ENCODE measurements at places on chromosomes 6 and 20. TPM values are rescaled to one million over a fixed set of nuclear protein-coding genes. Genes with fewer than 3 reads are reported as not detected.

- no peak for DNase-seq
Measured at GRCh38 chr6:170222498-170223471, 68.1 kb downstream of the DLL1 start.

HLA-DRB1 gene
- 14.2 TPM for total RNA-seq

DNA sequence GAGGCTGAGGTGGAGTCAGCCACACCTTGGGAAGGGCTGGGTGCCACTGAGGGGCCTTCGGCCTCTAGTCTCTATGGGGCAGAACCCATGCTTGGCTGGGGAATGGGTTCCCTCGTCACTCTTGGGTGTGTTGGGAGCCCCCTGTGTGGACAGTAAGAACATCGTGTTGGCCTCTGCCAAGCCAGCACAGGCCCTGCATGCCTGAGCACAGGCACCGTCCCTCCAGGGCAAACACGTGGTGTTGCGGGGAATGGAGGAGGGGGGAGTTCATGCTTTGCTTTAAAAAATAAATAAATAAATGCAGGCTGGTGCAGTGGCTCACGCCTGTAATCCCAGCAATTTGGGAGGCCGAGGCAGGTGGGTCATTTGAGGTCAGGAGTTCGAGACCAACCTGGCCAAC, 63.0 kb downstream of the EZR start:
- DNase-seq = no peak

PABPC1L gene
- 50.0 TPM for total RNA-seq

GRCh38 chr6:132544826-132545225, 6.7 kb downstream of the TAAR9 start:
- DNase-seq = no peak

DNA sequence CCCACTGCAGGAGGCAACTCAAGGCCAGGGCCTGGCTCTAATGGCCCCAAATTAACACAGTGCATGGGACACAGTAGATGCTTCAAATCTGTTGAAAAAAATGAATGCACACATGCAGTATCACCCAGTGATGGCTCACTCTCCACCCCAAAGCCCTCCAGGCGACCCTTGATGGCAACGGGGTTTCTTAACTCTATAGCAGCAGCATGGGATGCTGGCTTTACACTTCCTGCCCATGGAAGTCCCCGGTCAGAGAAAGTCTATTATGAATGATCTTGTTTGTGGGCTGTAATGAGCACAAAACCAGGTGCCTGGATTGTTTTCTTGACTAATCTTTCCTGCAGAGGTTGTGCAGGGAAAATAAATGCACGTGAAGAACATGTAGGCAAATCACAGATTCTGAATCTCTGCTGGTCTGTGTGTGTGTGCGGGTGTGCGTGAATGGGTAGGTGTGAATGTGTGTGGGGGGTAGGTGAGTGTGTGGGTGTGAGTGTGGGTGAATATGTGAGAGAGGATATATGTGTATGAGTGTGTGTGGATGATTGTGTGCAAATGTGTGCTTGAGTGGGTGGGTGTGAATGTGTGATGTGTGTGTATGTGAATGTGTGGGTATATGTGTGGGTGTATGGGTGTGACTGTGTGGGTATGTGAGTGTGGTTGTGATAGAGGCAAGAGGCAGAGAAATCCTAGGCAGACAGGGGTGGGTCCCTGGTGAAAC, 60.1 kb upstream of the MLN start:
- DNase-seq = no peak

DNA sequence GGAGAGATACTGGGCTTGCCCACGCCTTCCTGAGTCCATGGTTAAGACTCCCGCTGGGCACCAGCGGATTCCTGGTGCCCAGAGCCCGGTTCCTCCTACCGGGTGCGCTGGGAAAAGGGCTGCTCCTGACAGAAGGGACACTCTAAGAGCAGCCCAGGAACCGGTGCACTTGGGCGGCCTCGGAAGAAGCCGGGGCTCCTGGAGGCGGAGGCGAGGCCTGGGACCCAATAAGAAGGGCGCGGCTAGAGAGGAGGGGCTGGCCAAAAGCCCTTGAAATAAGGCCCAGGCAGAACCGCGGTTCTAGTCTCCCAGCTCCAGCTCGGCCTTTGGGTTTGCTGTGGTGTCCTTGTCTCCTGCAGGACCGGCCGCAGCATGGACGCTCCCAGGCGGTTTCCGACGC, at the start of gene KHDC3L:
TSS of gene KHDC3L (plus strand) at position 301 of the 400 bp plus-strand sequence. CDS start at position 373, 72 bp downstream.
- no peak for DNase-seq

DNA sequence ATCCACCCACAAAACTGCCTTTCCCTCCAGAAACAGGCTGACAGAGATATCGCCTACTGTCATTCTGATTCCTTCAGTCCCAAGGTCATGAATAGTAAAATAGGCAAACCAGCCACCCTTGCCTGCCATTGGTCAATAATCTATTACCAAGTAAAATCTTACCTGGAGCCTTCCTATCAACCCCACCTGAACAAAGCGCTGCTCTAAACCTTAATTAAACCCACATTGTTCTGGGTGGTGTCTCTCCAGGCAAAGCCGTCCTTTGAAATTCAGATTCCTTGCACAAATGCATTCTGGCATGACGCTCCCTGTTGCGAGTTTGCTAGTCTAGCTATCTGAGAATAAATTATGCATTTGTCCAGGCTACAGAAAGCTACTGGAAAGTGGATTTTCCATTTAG, 291.6 kb upstream of the ECI2 start:
- no peak for DNase-seq

GRCh38 chr20:8153281-8153908, 21.3 kb downstream of the PLCB1 start:
- peak; percentile 47 for DNase-seq

PROCR gene
- total RNA-seq = 0.61 TPM

BMP6 gene
- not detected for total RNA-seq

TEAD3 gene
- not detected for total RNA-seq

MCM3 gene
- total RNA-seq = 54.2 TPM

- no peak for DNase-seq
Measured at GRCh38 chr6:28600245-28600644, 74.6 kb downstream of the GPX5 start.

DNA sequence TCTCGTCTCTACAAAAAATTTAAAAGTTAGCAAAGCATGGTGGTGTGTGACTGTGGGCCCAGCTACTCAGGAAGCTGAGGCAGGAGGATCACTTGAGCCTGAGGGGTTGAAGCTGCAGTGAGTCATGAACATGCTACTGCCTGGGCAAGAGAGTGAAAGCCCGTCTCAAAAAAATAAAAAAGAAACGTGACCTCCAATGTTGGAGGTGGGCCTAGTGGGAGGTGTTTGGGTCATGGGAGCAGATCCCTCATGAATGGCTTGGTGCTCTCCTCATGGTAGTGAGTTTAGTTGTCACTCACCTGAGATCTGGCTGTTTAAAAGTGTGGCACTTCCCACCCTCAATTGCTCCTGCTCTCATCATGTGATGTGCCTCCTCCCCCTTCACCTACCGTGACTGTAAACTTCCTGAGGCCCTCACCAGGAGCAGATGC, 24.3 kb downstream of the RBL1 start:
- DNase-seq = peak; percentile 35

CCND3 gene
- total RNA-seq = 223 TPM

- DNase-seq = no peak
Measured at GRCh38 chr20:41783423-41784208, 165.4 kb upstream of the CHD6 start.

FAM110A gene
- 19.8 TPM for total RNA-seq

GRCh38 chr6:72535124-72535523, 86.7 kb upstream of the KCNQ5 start:
- DNase-seq = no peak

GRCh38 chr6:24991810-24992467, 56.2 kb upstream of the RIPOR2 start:
- peak; percentile 80 for DNase-seq

GRCh38 chr20:9260027-9260426, 191.1 kb downstream of the PLCB4 start:
- no peak for DNase-seq

GRCh38 chr20:15739035-15739434, 834.2 kb downstream of the KIF16B start:
- DNase-seq = no peak

GRCh38 chr6:6912817-6913744, 194.7 kb upstream of the RREB1 start:
- no peak for DNase-seq

DNA sequence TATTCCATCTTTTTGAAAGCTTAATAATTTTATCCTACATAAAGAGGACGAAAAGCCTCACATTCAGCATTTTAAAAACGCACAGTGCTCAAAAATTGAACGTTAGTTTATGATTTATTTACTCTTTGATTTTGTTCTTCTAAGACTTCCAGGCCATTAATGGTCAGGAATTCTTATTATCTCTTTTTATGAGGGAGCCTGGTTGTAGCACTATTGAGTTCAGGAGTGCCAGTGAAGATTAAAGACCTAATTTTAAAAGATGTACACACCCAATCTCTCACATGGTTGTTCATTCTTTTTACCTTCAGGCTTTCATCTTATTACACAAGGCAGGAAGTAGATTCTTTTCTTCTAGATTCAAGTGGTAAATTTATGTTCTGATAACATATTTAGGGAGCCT, 68.6 kb downstream of the HDDC2 start:
- no peak for DNase-seq

TCP11 gene
- not detected for total RNA-seq

TFAP2A gene
- total RNA-seq = not detected

- no peak for DNase-seq
Measured at GRCh38 chr6:63440594-63440993, 120.8 kb upstream of the LGSN start.

SLC26A8 gene
- total RNA-seq = 0.09 TPM

GRCh38 chr6:14423330-14423729, 305.8 kb downstream of the CD83 start:
- no peak for DNase-seq

- no peak for DNase-seq
Measured at GRCh38 chr20:6575912-6576401, 191.5 kb upstream of the BMP2 start.

GRCh38 chr6:128743974-128744765, 138.8 kb upstream of the LAMA2 start:
- DNase-seq = no peak

- DNase-seq = no peak
Measured at GRCh38 chr20:7090001-7090400, 322.5 kb downstream of the BMP2 start.

DNA sequence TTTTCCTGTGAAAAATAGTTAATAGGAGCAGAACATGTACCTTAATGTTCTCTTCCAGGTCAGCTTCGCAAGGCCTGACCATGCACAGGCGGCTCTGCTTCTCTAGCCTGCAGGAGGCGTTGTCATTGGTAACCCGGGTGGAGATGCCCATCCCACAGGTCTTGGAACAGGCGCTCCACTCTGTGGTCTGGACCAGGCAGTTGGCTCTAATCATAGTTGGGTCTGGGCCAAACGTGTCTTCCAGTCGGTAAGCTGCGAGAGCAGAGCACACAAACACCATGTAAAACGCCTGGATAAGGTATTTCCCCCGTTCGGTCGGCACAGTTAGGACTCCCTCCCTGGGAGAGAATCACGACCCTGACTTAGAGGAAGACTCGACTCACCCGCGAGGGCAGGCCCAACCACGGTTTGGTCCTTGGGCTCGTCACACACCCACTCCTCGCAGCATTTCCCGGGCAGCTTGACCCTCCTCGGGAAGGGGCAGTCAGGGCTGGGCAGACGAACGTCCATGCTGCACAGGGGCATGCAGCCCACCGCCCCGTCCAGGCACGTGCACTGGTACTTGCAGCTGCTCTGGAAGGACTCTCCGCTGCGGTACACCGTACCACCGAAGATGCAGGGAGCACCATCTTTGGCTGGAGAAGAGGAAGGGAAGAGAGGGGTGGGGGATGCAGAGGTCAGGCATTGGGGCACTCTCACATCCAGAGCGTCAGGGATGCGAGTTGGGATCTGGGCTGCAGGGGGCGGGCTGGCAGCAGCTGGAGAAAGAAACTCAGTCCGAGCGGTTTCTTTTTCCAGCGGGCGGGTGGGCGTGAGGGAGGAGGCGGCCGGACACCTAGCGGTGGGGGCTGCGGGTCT, 1.0 kb downstream of the CCN2 start:
- DNase-seq = no peak

CYB5R4 gene
- 26.2 TPM for total RNA-seq

CLDN20 gene
- not detected for total RNA-seq

DNA sequence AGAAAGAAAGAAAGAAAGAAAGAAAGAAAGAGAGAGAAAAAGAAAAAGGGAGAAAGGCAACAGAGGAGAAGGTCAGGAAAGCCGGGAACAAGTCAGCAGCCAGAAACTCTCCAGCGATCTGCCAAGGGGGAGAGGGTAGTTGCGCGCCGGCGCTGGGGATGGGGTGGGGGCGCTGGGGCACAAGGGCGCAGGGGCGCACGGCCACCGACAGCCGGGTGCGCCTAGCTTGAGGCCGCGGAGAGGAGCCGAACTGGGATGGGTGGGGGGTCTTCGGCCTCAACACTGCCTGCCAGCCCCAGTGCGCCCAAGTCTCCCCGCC, 533 bp upstream of the RSPO3 start:
- no peak for DNase-seq

GRCh38 chr6:20610636-20611370, 76.5 kb downstream of the CDKAL1 start:
- DNase-seq = no peak
